Activated CD8-positive, alpha-beta T cell treated with anti-CD3 and anti-CD28 coated beads for 36 hours (primary cell): ENCODE measurements at places on chromosomes 6 and 20. TPM values are rescaled to one million over a fixed set of nuclear protein-coding genes. Genes with fewer than 3 reads are reported as not detected.

TOP1 gene
- total RNA-seq, result 81.1 TPM

CFAP61 gene
- not detected for total RNA-seq

RAET1G gene
- not detected for total RNA-seq

TP53TG5 gene
- not detected for total RNA-seq

LKAAEAR1 gene
- 0.43 TPM for total RNA-seq

SMIM13 gene
- 7.7 TPM for total RNA-seq

BPIFA1 gene
- total RNA-seq, result not detected

HLA-DQB2 gene
- 0.60 TPM for total RNA-seq

GLP1R gene
- total RNA-seq, result 0.81 TPM

VWA7 gene
- total RNA-seq, result 1.6 TPM

PPP1R14C gene
- total RNA-seq, result 0.65 TPM

LHFPL5 gene
- not detected for total RNA-seq

C6orf141 gene
- total RNA-seq, result 0.87 TPM

MACROD2 gene
- not detected for total RNA-seq

HEY2 gene
- total RNA-seq, result not detected

FAM83B gene
- total RNA-seq, result not detected

DPM1 gene
- total RNA-seq, result 75.4 TPM

BTN3A1 gene
- 34.0 TPM for total RNA-seq

RBM24 gene
- not detected for total RNA-seq

TGM3 gene
- not detected for total RNA-seq

HLA-DOA gene
- 6.4 TPM for total RNA-seq

PLN gene
- not detected for total RNA-seq

AGER gene
- total RNA-seq, result 15.5 TPM

TRIM40 gene
- total RNA-seq, result not detected

FRK gene
- total RNA-seq, result 0.07 TPM
